Hair follicular keratinocyte (primary cell): ENCODE measurements at places on chromosomes 13 and 19. TPM values are rescaled to one million over a fixed set of nuclear protein-coding genes. Genes with fewer than 3 reads are reported as not detected.

ZNF626 gene
- 6.9 and 7.3 TPM in 2 replicates for total RNA-seq

ZNF541 gene
- not detected in 2 replicates for total RNA-seq

NLRP4 gene
- total RNA-seq: not detected in 2 replicates

TRPC4 gene
- not detected in 2 replicates for total RNA-seq

CEACAM3 gene
- not detected in 2 replicates for total RNA-seq

ZFP36 gene
- 37.7 and 60.0 TPM in 2 replicates for total RNA-seq

ANKLE1 gene
- 0.62 and 0.76 TPM in 2 replicates for total RNA-seq

CGB5 gene
- not detected in 2 replicates for total RNA-seq

NTF4 gene
- 4.9 and 5.7 TPM in 2 replicates for total RNA-seq

CGB1 gene
- not detected in 2 replicates for total RNA-seq

NCCRP1 gene
- total RNA-seq: 0.72 and 1.3 TPM in 2 replicates

CYP2A6 gene
- total RNA-seq: not detected in 2 replicates
